ENCODE measurements at places on chromosomes 13 and 19. TPM values are rescaled to one million over a fixed set of nuclear protein-coding genes. Genes with fewer than 3 reads are reported as not detected.

DNA sequence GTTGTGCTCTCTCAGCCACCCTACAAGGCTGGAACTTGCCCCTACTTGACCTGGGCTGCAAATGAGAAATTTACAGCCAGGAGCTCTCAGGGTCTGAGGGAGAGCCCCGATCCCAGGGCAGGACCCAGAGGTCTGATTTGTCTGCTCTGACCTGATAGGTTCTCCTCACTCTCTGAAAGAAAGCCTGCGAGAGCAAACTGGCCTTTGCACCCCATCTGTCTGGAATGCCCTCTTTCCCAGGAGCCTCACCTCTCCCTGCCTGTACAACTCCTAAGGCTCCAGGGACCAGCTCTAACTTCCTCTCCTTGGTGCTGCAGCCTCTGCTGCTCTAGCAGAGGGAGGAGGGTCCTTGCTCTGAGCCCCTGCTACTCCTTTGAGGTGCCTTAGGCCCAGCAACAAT, 137.8 kb downstream of the UQCRFS1 start:
- H3K27ac ChIP-seq = no peak overlapping the region
- no peak for DNase-seq
- H3K4me3 ChIP-seq = no peak overlapping the region

The ZNF888 gene
- total RNA-seq = 16.0 TPM

DNA sequence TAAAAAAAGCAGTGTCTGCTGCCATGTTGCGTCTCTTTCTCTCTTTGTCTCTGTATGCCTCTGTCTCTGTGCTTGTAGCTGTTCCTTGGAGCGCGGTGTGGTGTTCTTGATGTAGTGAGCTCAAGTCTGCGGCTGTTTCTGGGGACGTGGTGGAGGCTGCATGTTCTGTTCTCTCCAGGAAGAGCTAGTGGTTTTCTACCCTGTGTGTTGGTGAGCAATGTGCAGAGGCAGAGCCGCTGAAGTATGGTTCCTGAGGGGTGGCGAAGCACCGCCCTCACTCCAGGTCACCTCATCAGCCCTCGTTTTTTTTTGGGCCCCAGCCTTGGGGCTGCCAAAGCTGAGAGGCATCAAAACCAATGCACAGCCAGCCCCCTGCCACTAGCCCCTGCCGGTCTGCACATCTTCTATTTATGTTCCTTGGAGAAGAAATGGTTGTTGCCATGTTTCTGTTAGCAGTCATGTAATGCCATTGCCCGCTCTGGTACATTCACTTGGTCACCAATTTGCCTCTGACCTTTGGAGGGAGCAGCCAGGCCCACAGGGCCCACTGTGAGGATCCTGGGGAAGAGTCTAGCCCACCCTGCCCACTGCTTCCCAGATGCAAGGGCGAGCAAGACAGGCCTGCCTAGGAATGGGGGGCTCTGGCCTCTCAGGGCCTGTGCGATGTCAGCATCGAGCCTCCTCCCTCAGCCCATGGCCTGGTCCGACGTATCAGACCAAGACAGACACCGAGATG, 7.2 kb downstream of the HNRNPL start:
- H3K27me3 ChIP-seq = no peaks in the 10 kb centered on the region
- H3K36me3 ChIP-seq = peaks cover 47% of the 10 kb centered on the region
- H3K4me1 ChIP-seq = peaks cover 12% of the 10 kb centered on the region
- H3K27ac ChIP-seq = peak overlapping the region; percentile 49

- no peaks in the 10 kb centered on the region for H3K4me1 ChIP-seq
- no peak for DNase-seq
- no peak overlapping the region for H3K27ac ChIP-seq
- H3K36me3 ChIP-seq = no peaks in the 10 kb centered on the region
Observed at GRCh38 chr19:56348289-56348877, 33.7 kb upstream of the ZSCAN5A start.

- DNase-seq = no peak
- peaks cover 78% of the 10 kb centered on the region for H3K27me3 ChIP-seq
- H3K4me3 ChIP-seq = no peak overlapping the region
- H3K27ac ChIP-seq = no peak overlapping the region
- H3K4me1 ChIP-seq = no peaks in the 10 kb centered on the region
- H3K36me3 ChIP-seq = no peaks in the 10 kb centered on the region
Observed at GRCh38 chr19:49415810-49416200, 7.4 kb downstream of the PTH2 start.

DNA sequence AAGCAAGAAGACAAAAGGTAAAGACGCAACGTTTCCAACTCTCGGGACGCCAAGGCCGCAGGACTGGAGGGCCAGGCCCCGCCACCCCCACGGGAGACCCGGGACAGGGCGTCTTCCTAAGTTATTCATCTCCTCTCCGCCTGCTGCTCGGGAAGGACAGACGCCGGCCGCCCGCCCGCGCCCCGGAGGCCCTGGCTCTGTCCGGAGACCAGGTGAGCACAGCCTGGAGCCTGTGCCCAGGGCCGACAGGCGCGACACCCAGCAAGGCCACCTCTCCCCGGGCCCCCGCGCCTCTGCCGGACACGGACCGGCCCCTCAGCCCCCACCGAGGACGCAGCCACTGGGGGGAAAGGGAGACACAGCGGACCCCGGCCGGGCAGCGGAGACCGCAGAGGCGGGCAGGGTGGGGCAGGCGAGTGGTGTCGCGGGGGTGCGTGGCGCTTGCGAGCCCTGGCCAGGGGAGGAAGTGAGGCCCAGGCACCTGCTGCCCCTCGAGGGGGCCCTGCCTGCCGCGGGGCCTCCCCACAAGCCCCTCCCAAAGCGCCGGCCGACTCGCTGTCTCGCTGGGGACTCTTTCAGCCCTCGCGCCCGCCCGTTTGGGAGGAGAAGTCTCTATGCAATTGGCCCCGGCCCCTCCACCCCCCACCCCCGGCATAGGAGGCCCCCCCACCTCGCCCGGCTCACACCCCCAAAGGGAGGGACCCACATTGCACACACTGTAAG, 17.2 kb downstream of the SMIM24 start:
- peaks cover 47% of the 10 kb centered on the region for H3K27me3 ChIP-seq
- peaks cover 3% of the 10 kb centered on the region for H3K4me1 ChIP-seq
- H3K4me3 ChIP-seq = no peak overlapping the region
- no peaks in the 10 kb centered on the region for H3K36me3 ChIP-seq
- no peak overlapping the region for H3K27ac ChIP-seq
- DNase-seq = no peak

DNA sequence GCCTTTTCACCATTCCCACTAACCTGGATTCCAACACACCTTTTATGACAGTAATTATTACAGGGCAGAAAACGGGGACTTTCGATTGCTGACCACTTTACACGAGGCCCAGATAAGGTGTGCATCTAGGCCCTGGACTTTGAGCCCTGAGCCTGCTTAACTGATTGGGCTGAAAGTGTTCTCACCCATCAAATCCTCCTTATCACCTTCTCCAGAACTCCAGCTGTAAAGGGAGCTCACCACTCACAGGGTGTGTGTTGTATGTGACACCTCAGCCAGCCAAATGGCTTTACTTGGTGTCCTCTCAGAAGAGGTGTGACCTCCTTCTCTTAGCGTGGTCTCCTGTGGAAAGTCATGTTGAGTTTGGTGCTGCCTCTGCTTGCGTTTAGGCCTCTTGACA, 36.5 kb downstream of the SIPA1L3 start:
- H3K36me3 ChIP-seq = peaks cover 3% of the 10 kb centered on the region
- H3K4me1 ChIP-seq = peaks cover 57% of the 10 kb centered on the region

DNA sequence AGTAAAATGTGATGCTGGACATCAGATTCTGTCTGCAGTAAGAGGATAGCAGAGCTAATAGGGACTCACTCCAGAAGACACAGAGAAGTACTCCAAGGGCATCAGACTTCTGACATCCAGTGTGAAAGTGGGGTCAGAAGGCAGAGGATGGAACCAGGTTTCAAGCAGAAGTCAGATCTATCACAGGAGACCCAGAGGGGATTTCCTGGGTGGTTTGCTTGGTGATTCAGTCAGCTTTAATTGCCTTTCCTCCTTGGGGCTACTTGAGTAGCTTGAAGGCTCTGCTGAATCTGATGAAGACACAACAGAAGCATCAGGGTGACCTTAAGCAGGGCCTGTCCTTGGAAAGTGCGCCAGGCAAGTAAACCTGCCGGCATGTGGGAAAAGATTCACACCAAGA, 300.6 kb downstream of the COG6 start:
- H3K27ac ChIP-seq = no peak overlapping the region
- H3K4me3 ChIP-seq = no peak overlapping the region
- H3K27me3 ChIP-seq = peaks cover 3% of the 10 kb centered on the region
- no peaks in the 10 kb centered on the region for H3K36me3 ChIP-seq
- DNase-seq = no peak
- H3K4me1 ChIP-seq = peaks cover 2% of the 10 kb centered on the region

The PRR12 gene
- total RNA-seq = 64.5 TPM

- no peak overlapping the region for H3K27ac ChIP-seq
- no peak for DNase-seq
- H3K27me3 ChIP-seq = no peaks in the 10 kb centered on the region
- no peaks in the 10 kb centered on the region for H3K4me1 ChIP-seq
- no peak overlapping the region for H3K4me3 ChIP-seq
Observed at GRCh38 chr13:51739027-51739764, 64.8 kb downstream of the DHRS12 start.

DNA sequence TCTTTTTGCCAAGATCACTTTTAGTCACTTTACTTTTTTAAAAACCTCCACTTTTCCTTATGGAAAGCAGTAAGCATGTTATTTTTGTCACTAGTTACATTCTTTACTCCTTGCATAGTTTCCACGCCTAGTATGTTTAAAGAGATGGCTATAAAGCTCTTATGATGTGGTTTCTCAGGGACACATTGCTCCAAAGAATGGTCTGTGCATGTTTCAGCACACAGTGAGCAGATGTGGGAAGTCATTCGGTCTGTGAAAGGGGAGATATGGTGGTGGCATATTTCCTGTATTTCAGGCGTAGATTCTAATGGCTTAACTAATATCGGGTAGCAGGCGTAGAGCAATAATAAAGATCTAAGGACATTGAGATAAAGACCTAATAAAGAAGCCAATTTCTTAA, 180.7 kb downstream of the SLITRK6 start:
- H3K4me3 ChIP-seq = no peak overlapping the region
- H3K4me1 ChIP-seq = no peaks in the 10 kb centered on the region
- H3K27me3 ChIP-seq = peaks cover 2% of the 10 kb centered on the region
- H3K36me3 ChIP-seq = no peaks in the 10 kb centered on the region
- no peak overlapping the region for H3K27ac ChIP-seq

- H3K36me3 ChIP-seq = peaks cover 10% of the 10 kb centered on the region
- no peaks in the 10 kb centered on the region for H3K27me3 ChIP-seq
Observed at GRCh38 chr13:25252225-25252624, 35.1 kb downstream of the MTMR6 start.

DNA sequence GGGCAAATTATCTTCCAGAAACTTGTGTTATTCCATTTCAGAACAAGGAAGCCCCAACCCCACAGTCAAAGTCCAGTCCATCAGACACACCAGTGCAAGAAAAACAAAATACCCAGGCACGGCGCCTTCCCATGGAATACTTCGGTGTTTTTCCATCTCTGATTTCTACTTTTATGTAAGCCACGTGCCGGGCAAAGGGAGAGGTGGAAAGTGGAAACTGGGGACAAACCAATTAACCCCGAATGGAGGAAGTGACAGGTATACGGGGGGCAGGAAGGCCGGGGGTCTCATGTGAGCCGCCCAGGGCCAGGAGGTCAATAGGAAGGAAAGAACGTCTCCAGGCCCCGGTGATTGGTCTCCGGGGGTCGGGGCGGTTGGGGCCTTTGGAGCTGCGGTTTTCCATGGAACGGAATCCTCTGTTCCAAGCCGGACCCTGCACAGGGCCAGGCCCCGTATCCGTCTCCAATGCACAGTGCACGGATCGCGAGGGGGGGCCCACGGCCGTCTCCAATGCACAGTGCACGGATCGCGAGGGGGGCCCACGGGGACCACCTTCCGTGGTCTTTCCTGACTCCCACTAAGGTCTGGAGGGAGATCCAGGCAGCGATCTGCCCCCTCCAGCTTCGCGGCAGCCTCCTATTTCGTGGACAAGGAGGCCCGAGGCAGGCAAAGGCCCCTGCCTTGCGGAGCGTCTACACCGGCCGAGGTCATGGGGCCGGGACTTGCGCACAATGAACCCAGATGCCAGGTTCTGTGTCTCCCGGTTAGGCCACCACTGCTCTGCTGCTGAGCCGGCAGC, 79.7 kb downstream of the GADD45B start:
- no peaks in the 10 kb centered on the region for H3K4me1 ChIP-seq
- no peak overlapping the region for H3K27ac ChIP-seq
- no peaks in the 10 kb centered on the region for H3K36me3 ChIP-seq
- no peaks in the 10 kb centered on the region for H3K27me3 ChIP-seq
- no peak overlapping the region for H3K4me3 ChIP-seq
- no peak for DNase-seq

The ZNF559 gene
- total RNA-seq = 42.5 TPM

The SIX5 gene
- 36.9 TPM for total RNA-seq

The JAK3 gene
- total RNA-seq = 0.74 TPM

DNA sequence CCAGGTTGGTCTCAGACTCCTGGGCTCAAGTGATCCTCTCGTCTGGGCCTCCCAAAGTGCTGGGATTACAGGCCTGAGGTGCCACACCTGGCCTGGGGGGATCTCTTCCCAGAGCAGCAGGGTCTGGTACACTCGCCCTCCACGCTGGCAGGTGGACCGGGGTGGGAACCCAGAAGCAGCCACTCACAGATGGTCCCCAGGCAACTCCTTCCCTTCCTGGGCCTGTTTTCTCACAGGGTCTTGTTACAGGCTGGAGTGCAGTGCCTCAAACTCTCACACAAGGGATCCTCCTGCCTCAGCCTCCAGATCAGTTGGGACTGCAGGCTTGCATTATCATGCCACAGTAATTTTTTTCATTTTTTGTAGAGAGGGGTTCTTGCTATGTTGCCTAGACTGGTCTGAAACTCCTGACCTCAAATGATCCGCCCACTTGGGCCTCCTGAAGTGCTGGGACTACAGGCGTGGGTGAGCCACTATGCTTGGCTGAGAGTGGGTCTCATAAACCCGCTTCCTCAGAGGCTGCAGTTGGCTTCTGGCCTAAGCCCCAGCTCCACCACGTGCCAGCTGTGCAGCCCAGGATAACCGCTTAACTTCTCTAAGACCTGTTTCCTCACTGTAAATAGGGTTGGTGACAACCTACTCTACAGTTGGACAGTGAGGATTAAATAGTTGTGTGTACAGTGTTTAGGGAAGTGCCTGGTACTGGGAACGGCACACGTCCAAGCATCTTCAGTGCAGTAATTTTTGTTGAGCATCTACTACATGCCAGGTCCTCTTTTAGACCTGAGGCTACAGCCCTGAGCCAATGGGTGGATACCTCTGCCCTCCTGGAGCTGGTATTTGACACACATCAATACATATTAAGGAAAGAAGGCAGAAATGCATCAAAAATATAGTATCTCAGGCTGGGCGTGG, 871 bp upstream of the CCER2 start:
- H3K4me1 ChIP-seq = no peaks in the 10 kb centered on the region
- H3K36me3 ChIP-seq = peaks cover 4% of the 10 kb centered on the region
- DNase-seq = no peak

The AZU1 gene
- total RNA-seq = 4.8 TPM

Measured in progenitor cell of endocrine pancreas (in vitro differentiated cells).